ENCODE measurements at places on chromosomes 5 and 9. TPM values are rescaled to one million over a fixed set of nuclear protein-coding genes. Genes with fewer than 3 reads are reported as not detected.

Gene SPATA31E1
- not detected for total RNA-seq

Gene PCDHB11
- 2.7 TPM for total RNA-seq

Gene LCN15
- total RNA-seq: not detected

Gene ADAMTS2
- total RNA-seq: 17.8 TPM

Gene PPWD1
- 29.9 TPM for total RNA-seq

Gene TRIM7
- 2.1 TPM for total RNA-seq

Gene DRD1
- total RNA-seq: 0.06 TPM

Gene SCAI
- total RNA-seq: 5.6 TPM

Gene SOX30
- total RNA-seq: 0.34 TPM

Gene PCDHB9
- total RNA-seq: 1.5 TPM

Gene FIBCD1
- 0.40 TPM for total RNA-seq

Gene CEL
- total RNA-seq: 0.19 TPM

Gene STPG3
- not detected for total RNA-seq

Gene PHPT1
- total RNA-seq: 59.8 TPM

Gene BSPRY
- 0.52 TPM for total RNA-seq

Gene FKTN
- total RNA-seq: 21.3 TPM

Gene ADAMTS6
- total RNA-seq: 2.8 TPM

Gene NIPAL4
- total RNA-seq: 2.8 TPM

Gene PCDHGA5
- 4.3 TPM for total RNA-seq

Gene SPINK5
- 0.06 TPM for total RNA-seq

Gene CHMP5
- 48.0 TPM for total RNA-seq

Gene PLCXD3
- 1.1 TPM for total RNA-seq

Gene NUTM2F
- not detected for total RNA-seq

Gene TOR1A
- 37.6 TPM for total RNA-seq

Data from esophagus muscularis mucosa (tissue), 4 donors.